ENCODE measurements at places on chromosomes 5 and 9.

DNA sequence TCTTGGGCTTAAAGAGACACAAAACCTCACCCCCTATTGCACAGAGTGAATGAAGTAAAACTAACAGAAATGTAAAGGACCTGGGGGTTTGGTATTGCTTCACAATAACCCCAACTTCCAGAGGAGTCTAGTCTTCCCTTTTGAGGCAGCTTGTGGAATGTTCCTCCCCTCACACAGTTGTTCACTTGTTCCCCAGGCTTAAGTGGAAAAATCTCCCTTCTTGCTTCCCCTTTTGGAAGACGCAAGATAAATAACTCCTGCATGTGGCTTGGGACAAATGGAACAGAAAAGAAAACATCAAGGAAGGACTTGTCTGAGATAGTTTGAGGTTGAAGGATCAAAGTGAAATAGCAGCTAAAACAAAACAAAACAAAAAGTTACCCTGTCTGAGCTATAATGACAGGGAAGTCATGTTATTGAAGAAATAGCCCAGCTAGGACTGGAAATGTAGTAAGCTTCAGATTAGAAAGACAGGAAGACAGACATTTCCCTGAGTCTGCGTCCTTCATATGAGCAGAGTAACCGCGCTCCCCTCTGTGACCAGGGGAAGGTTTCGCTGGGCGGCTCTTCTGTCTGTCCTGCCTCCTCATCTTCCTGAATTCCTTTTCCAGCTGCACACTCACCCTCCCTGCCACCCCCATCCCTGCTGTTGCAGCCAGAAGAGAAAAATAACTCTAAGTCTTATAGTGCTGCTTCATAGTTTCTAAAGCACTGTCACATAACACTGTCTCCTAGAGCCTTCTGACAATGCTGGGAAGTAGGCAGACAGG lies 8.8 kb downstream of the SPARC start:
- H3K4me3 ChIP-seq = no peak overlapping the region
- no peak for DNase-seq
- no peaks in the 10 kb centered on the region for H3K36me3 ChIP-seq
- H3K4me1 ChIP-seq = peaks cover 2% of the 10 kb centered on the region
- peaks cover 8% of the 10 kb centered on the region for H3K27me3 ChIP-seq

- no peak overlapping the region for H3K27ac ChIP-seq
- H3K27me3 ChIP-seq = no peaks in the 10 kb centered on the region
- DNase-seq = peak; percentile 20
Observed at GRCh38 chr5:139193928-139194327, 4.2 kb downstream of the SIL1 start.

DNA sequence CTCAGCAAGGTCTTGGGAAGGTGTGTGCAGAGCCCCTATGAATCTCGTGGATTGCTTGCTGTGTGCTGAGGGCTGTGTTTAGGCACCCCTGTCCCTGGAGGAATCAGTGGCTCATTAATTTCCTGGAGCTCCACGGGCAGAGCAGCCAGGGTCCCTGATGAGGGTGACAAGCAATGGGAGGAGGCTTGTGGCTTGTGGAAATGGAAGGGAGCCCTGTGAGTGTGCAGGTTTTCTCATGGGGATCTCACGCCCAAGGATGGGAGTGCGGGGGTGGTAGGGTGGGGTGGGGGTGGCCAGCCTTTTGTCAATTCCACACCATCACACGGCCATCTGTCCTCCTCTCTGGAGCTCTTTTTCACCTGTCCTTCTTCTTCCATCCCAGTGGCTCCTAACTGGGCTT lies 25.3 kb downstream of the PHF2 start:
- peaks cover 17% of the 10 kb centered on the region for H3K36me3 ChIP-seq
- no peak overlapping the region for H3K4me3 ChIP-seq
- no peak for DNase-seq
- no peak overlapping the region for H3K27ac ChIP-seq
- no peaks in the 10 kb centered on the region for H3K27me3 ChIP-seq

- H3K4me1 ChIP-seq = no peaks in the 10 kb centered on the region
- H3K27me3 ChIP-seq = peaks cover 5% of the 10 kb centered on the region
- no peak for DNase-seq
- H3K36me3 ChIP-seq = no peaks in the 10 kb centered on the region
- H3K27ac ChIP-seq = no peak overlapping the region
Observed at GRCh38 chr5:173716058-173716682, 99.7 kb upstream of the BOD1 start.

DNA sequence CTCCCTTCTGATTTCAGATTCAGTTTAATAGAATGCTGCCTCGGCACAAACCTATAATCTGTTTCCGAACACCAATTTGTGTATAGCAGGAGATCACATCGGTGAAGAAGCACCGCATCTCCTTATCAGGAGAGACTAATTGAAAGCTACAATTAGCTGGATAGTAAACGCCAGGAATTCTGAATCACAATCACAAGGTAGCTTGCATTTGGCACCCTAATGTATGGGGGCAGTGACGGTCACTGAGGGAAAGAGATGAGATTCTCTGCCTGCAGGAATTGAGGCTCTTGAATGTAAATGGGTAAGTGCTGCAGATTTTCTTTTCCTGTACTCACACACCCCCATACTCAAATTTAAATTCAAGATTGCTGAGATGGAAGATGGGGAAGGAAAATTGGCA lies 373.6 kb upstream of the ZNF608 start:
- no peak overlapping the region for H3K27ac ChIP-seq
- no peaks in the 10 kb centered on the region for H3K36me3 ChIP-seq
- H3K4me1 ChIP-seq = no peaks in the 10 kb centered on the region
- no peaks in the 10 kb centered on the region for H3K27me3 ChIP-seq
- H3K4me3 ChIP-seq = no peak overlapping the region

- no peaks in the 10 kb centered on the region for H3K4me1 ChIP-seq
- no peak overlapping the region for H3K4me3 ChIP-seq
- H3K27me3 ChIP-seq = no peaks in the 10 kb centered on the region
- DNase-seq = no peak
- no peak overlapping the region for H3K27ac ChIP-seq
Observed at GRCh38 chr5:170945275-170945674, 83.5 kb downstream of the RANBP17 start.

DNA sequence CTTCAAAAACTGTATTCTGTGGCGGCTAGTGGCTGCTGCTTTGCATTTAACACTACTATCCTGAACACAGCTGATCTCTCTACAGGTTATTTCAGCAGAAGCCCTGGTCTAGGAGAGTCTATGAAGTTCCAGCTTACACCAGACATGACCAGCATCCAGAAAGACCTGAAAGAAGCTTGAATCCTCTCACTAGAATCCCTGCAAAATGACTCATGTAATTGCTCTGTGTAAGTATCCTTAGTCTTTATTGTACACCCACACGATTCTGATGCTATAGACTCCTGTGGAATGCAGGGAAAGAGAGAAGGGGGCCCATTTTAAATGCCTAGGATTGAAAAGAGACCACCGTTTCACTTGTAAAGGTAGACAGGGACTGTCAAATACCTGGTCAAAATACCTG lies 859 bp upstream of the GRIA1 start:
- H3K27ac ChIP-seq = no peak overlapping the region
- no peak for DNase-seq
- peaks cover 26% of the 10 kb centered on the region for H3K27me3 ChIP-seq
- no peak overlapping the region for H3K4me3 ChIP-seq
- no peaks in the 10 kb centered on the region for H3K4me1 ChIP-seq
- H3K36me3 ChIP-seq = no peaks in the 10 kb centered on the region

GRCh38 chr9:35703906-35704672 lies 14.4 kb upstream of the TPM2 start:
- no peak for DNase-seq
- H3K36me3 ChIP-seq = peaks cover 53% of the 10 kb centered on the region
- H3K27ac ChIP-seq = no peak overlapping the region
- H3K4me1 ChIP-seq = no peaks in the 10 kb centered on the region

- no peak overlapping the region for H3K4me3 ChIP-seq
- no peak overlapping the region for H3K27ac ChIP-seq
- no peaks in the 10 kb centered on the region for H3K36me3 ChIP-seq
- DNase-seq = no peak
- H3K4me1 ChIP-seq = peaks cover 15% of the 10 kb centered on the region
- H3K27me3 ChIP-seq = peaks cover 12% of the 10 kb centered on the region
Observed at GRCh38 chr9:100408546-100409175, 18.3 kb upstream of the MSANTD3 start.

DNA sequence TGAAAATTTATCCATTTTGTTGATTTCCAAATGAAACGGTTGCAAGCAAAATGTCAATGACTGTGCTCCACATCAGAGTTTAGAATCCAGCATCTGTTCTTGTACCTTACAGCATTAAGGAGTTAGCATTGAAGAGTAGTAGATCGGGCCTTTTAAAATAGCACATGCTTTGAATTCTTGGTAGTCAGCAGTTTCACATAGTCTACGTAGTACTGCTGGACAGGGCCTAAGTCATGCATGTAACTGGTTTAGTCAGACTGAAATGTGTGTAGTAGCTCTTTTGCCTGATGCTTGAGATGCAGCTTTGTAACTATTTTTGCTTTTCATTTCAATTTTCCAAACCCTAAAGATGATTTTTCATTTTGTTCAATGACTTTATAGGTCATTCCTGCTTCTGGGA lies 19.8 kb downstream of the LECT2 start:
- H3K36me3 ChIP-seq = no peaks in the 10 kb centered on the region
- peaks cover 26% of the 10 kb centered on the region for H3K27me3 ChIP-seq
- no peak for DNase-seq
- H3K27ac ChIP-seq = no peak overlapping the region
- no peaks in the 10 kb centered on the region for H3K4me1 ChIP-seq

GRCh38 chr9:111298731-111299598 lies 31.1 kb downstream of the OR2K2 start:
- H3K36me3 ChIP-seq = no peaks in the 10 kb centered on the region
- H3K4me1 ChIP-seq = no peaks in the 10 kb centered on the region

DNA sequence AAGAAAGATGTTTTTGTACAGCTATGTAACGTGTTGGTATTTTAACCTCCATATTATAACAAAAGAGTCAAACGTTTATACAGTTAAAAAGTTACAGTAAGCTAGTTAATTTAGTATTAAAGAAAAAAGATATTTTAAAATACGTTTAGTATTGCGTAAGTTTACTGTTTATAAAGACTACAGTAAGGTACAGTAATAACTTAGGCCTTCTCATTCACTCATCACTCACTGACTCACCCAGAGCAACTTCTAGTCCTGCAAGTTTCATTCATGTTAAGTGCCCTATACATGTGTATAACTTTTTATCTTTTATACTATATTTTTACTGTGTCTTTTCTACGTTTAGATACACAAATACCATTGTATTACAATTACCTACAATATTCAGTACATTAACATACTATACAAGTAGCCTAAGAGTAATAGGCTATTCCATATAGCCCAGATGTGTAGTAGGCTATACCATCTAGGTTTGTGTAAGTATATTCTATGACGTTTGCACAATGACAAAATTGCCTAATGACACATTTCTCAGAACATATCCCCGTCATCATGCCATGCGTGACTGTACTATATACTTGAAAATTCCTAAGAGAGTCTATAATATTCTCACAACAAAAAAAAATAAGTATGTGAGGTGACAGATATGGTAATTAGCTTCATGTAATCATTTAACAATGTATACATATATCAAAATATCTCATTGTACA lies 33.8 kb downstream of the ERP44 start:
- H3K4me3 ChIP-seq = no peak overlapping the region
- no peaks in the 10 kb centered on the region for H3K27me3 ChIP-seq
- DNase-seq = no peak
- H3K4me1 ChIP-seq = peaks cover 12% of the 10 kb centered on the region
- H3K27ac ChIP-seq = no peak overlapping the region

- H3K36me3 ChIP-seq = peaks cover 35% of the 10 kb centered on the region
- H3K4me3 ChIP-seq = peak overlapping the region; percentile 2
- peak overlapping the region; percentile 59 for H3K27ac ChIP-seq
Observed at GRCh38 chr9:131399972-131400371, 6.1 kb downstream of the PRRC2B start.

- peaks cover 2% of the 10 kb centered on the region for H3K36me3 ChIP-seq
- DNase-seq = no peak
- no peak overlapping the region for H3K27ac ChIP-seq
- no peak overlapping the region for H3K4me3 ChIP-seq
- H3K27me3 ChIP-seq = peaks cover 11% of the 10 kb centered on the region
- peaks cover 14% of the 10 kb centered on the region for H3K4me1 ChIP-seq
Observed at GRCh38 chr5:151016700-151017099, 3.7 kb upstream of the GPX3 start.

GRCh38 chr9:121825031-121825691 lies 173.7 kb downstream of the DAB2IP start:
- no peaks in the 10 kb centered on the region for H3K27me3 ChIP-seq
- H3K27ac ChIP-seq = no peak overlapping the region
- H3K4me1 ChIP-seq = no peaks in the 10 kb centered on the region
- H3K4me3 ChIP-seq = no peak overlapping the region

DNA sequence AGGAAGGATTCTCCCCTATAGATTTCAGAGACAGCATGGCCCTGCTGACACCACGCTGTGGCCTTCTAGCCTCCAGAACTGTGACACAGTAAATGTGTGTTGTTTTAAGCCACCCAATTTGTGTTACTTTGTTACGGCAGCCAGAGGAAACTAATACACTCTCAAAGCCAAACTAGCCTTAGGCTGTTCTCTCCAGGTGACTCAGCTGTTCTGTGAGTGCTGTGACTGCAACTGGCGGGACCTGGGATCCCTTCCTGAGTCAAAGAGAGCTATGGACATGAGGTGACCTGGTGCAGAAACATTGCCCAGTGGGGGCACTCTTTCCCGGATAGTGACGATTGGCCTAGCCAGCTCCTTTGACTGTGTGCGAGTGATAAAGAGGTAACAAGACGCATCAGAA lies 14.0 kb upstream of the MLANA start:
- no peak for DNase-seq
- no peaks in the 10 kb centered on the region for H3K4me1 ChIP-seq
- H3K27me3 ChIP-seq = no peaks in the 10 kb centered on the region
- H3K27ac ChIP-seq = no peak overlapping the region
- no peak overlapping the region for H3K4me3 ChIP-seq
- no peaks in the 10 kb centered on the region for H3K36me3 ChIP-seq

- peaks cover 14% of the 10 kb centered on the region for H3K4me1 ChIP-seq
- H3K4me3 ChIP-seq = no peak overlapping the region
- peaks cover 4% of the 10 kb centered on the region for H3K36me3 ChIP-seq
- no peak for DNase-seq
- H3K27ac ChIP-seq = no peak overlapping the region
Observed at GRCh38 chr9:129021091-129021490, 7.0 kb downstream of the SH3GLB2 start.

- H3K27me3 ChIP-seq = no peaks in the 10 kb centered on the region
- no peak for DNase-seq
- peaks cover 50% of the 10 kb centered on the region for H3K36me3 ChIP-seq
Observed at GRCh38 chr9:36576866-36577265, 4.2 kb downstream of the MELK start.

- DNase-seq = no peak
- H3K36me3 ChIP-seq = no peaks in the 10 kb centered on the region
Observed at GRCh38 chr5:96516631-96517071, 83.6 kb upstream of the PCSK1 start.

DNA sequence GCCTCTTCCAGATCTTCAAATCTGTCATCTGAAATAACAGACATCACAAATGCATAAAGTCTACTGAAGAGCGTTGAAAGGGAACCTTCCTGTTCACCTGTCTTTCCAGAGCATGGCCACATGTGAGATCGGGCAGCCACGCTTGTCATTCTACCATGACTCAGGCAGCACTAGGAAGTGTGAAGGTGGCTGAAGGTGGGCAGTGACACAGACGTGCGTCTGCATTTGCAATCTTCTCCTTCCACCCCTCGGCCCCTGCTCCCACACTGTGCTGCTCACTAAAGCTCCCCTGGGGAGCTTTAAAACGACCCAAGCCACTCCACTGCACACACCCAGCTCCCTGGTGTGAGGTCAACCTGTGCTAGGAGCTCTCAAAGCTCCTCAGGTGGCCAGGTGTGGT lies 2.5 kb downstream of the ENTR1 start:
- DNase-seq = no peak
- peaks cover 54% of the 10 kb centered on the region for H3K36me3 ChIP-seq
- H3K4me1 ChIP-seq = peaks cover 71% of the 10 kb centered on the region
- peak overlapping the region; percentile 8 for H3K4me3 ChIP-seq
- H3K27ac ChIP-seq = peak overlapping the region; percentile 58

Data from activated CD4-positive, alpha-beta T cell treated with anti-CD3 and anti-CD28 coated beads for 36 hours (primary cell).